ENCODE measurements at places on chromosomes 6 and 20. TPM values are rescaled to one million over a fixed set of nuclear protein-coding genes. Genes with fewer than 3 reads are reported as not detected.

Gene ZC2HC1B
- total RNA-seq = not detected

Gene CCM2L
- total RNA-seq = 0.23 TPM

Gene CCN6
- total RNA-seq = not detected

Gene THEMIS
- not detected for total RNA-seq

Gene BPIFB2
- total RNA-seq = not detected

Data from smooth muscle cell of the coronary artery (primary cell).